GM12865 (cell line): ENCODE measurements at places on chromosomes 11 and 22.

- no peak for DNase-seq
Measured at GRCh38 chr22:39130892-39131855, 21.3 kb downstream of the CBX7 start.

DNA sequence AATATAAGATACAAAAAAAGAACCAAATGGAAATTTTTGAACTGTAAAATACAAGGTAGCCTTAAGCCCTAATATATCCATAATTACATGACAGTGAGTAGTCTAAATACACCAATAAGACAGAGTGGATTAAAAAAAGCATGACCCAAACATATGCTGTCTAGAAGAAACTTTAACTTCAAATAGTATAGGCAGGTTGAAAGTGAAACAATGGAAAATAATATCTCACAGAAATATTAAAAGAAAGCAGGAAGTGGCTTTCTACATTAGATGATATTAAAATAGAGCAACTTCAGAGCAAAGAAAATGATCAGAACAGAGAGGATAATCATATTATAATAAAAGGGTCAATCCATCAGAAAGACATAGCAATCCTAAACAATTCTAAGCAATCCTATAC lies 21.8 kb downstream of the DCUN1D5 start:
- DNase-seq: no peak

- no peak for DNase-seq
Measured at GRCh38 chr11:22713336-22713735, 46.9 kb downstream of the GAS2 start.

GRCh38 chr11:111981270-111981669 lies 43.9 kb upstream of the DLAT start:
- DNase-seq: no peak

DNA sequence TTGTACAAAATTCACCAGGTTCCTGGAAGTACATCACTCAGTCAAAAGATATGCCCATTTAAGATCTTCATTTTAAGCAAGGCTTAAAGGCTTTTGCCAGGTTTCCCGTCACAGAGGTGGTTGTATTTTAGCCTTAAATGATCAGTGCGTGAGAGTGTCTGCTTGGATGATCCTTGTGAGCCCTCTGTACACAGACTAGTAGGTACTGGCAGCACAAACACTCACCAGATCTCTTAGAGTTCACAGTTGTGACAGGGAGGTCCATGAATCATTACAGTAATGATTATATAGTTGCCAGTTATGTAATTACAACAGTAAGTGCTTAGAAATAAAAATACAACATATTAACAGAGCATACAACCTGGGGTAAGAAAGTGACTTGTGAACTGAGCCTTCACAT lies 84.2 kb upstream of the SLC25A18 start:
- DNase-seq: no peak

DNA sequence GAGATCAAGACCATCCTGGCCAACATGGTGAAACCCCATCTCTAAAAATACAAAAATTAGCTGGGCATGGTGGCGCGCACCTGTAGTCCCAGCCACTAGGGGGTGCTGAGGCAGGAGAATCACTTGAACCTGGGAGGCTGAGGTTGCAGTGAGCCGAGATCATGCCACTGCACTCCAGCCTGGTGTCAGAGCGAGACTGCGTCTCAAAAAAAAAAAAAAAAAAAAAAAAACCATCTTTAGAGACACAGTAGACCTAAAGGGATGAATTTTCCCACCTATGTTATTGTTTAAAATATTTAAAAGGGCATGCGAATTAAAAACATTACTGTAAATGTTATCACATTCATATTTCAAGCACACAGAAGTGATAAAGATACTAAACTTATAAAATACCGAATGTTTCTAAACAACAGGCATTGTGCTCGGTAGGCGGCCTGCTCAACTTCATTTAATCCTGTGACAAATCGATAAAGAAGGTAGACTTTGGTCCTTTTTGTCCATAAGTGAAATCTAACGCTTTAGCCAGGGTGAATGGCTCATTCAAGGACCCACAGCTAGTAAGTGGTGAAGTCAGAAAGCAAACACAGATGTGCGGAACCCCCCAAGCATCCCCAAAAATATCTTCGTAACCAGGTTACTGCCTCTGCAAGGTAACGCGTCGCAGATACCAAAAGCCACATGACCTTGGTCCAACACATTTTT lies 16.1 kb downstream of the NCAPD3 start:
- peak; percentile 46 for DNase-seq

DNA sequence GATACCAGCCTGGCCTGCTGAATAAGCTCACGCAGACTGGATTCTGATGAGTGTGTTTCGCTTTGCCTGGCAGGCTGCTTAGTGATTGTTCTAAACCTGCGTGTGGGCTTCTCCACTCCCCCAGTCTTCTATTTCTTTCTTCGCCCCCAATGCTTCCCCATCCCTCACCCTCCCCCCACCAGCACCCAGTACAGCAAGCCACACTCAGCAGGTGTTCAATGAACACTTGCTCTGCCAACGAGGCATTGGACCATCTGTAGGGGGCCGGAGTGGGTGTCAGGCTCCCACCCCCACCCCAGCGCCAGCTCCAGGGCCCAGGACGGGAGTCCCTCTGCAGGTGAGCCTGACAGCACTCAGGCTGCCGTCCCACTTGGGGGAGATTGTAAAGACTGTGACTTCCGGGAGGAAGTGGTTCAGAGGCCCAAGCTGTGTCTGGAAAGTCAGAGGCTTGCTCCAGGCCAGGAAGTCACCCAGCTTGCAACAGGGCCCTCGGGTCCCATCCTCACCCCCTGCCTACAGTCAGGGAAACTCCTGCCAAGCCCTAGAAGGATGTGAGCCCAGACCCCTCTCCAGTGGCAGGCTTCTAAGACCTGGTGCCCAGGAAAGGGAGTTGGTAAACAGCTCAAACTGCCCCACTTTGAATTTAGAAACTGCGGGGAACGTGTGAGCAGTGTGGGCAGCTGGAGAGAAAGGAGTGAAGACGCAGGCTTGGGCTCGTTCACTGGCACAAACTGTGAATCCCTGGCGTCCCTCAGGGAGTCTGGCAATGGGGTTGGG lies 66.3 kb upstream of the PRDM11 start:
- peak; percentile 63 for DNase-seq

- DNase-seq: no peak
Measured at GRCh38 chr22:18966748-18967147, 30.7 kb upstream of the PRODH start.

DNA sequence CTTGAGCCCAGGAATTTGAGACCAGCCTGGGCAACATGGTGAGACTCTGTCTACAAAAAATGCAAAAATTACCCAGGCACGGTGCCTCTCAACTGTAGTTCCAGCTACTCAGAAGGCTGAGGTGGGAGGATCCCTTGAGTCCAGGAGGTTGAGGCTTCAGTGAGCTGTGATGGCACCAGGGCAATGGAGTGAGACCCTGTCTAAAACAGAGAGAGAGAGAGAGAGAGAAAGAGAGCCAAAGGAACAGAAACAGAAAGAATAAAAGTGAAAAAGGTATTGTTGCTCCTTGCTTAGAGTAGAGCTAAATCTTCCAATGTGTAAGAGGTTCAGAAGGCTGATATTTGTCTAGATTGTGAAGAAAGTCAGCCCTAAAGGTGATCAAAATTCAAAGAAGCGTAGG lies 8.9 kb upstream of the ETS1 start:
- DNase-seq: no peak
